ENCODE measurements at places on chromosomes 12 and 14.
A peak's percentile ranks its signal among the peaks of the same experiment; 100 is the strongest.

DNA sequence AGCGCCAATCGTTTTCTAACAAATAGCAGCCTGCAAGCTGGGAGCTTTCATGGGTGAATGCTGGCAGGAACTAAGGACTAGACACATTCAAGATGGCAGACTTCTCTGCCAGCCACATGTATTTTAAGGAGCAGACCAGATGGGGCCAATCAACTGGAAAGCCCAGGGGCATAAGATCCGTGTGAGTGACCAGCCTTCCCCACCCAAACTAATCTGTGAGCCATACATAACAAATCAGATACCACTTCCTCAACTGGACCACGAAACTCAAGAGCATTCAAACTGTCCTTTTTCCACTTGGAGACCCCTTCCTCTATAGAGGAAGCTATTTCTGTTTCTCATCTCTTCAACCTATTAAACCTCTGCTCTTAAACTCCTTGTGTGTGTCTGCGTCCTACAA lies 9.7 kb downstream of the TCL1B start:
- no peak for DNase-seq

GRCh38 chr14:94398182-94398479 lies 9.7 kb upstream of the SERPINA1 start:
- no peak for DNase-seq

DNA sequence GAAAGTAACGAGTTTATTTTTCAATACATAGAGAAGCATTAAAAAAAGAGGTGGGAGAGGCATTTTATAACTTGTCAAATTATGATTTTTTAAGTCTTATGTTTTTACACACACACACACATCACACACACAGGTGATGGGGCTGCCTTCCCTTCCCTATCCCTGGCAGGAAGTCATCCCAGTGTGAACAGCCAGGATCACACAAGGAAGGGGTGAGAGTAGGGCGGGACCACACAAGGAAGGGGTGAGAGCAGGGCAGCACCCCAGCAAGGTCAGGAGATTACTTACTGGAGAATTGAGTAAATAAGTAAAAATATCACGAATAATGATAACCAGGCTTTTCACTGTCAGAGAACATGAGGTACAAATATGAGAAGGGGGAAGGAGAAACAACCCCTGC lies 372.6 kb downstream of the SEC23A start:
- no peak for DNase-seq

GRCh38 chr14:96902004-96902403 lies 104.8 kb downstream of the VRK1 start:
- no peak for DNase-seq

DNA sequence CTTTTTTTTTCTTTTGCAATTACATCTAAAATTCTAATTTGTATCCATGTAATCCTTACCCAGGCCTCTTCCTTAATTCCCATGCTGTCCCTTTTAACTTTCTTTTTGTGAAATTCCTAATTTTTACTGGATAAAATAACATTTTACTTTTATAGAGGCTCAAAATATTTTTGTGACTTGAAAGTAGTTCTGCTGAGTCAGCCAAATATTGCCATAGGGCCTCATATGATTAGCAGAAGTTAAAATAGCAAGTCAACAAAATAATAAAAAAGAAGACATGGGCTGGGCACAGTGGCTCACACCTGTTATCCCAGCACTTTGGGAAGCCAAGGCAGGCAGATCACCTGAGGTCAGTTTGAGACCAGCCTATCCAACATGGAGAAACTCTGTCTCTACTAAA lies 2.0 kb downstream of the C3AR1 start:
- DNase-seq, result no peak

DNA sequence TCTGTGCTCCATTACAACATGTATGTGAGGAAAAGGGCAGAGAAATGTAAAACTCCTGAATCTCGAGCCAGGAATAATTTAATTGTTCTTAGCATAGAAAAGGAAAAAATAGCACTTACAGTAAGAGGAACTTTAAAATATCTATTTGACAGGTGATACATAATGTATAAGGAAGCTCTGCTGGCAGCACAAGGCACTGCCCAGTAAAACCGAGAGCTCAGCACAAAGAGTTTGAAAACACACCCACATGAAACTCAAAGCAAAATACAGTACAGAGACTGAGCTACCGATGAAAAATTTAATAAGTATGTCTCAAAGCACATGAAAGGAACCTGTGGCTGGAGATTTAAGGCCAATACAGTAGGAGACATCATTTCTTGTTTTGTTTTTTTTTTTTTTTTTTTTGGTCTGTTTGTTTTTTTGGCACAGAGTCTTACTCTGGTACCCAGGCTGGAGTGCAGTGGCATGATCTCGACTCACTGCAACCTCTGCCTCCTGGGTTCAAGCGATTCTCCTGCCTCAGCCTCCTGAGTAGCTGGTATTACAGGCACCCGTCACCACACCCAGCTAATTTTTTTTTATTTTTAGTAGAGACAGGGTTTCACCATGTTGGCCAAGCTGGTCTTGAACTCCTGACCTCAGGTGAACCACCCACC lies 19.2 kb downstream of the CLIP1 start:
- no peak for DNase-seq

- DNase-seq, result peak; percentile 24
Measured at GRCh38 chr12:75208856-75209811, 505 bp downstream of the KCNC2 start.

- DNase-seq, result no peak
Measured at GRCh38 chr12:42372154-42372791, 46.3 kb downstream of the PPHLN1 start.

GRCh38 chr12:124749725-124750124 lies 113.9 kb downstream of the SCARB1 start:
- DNase-seq, result no peak

DNA sequence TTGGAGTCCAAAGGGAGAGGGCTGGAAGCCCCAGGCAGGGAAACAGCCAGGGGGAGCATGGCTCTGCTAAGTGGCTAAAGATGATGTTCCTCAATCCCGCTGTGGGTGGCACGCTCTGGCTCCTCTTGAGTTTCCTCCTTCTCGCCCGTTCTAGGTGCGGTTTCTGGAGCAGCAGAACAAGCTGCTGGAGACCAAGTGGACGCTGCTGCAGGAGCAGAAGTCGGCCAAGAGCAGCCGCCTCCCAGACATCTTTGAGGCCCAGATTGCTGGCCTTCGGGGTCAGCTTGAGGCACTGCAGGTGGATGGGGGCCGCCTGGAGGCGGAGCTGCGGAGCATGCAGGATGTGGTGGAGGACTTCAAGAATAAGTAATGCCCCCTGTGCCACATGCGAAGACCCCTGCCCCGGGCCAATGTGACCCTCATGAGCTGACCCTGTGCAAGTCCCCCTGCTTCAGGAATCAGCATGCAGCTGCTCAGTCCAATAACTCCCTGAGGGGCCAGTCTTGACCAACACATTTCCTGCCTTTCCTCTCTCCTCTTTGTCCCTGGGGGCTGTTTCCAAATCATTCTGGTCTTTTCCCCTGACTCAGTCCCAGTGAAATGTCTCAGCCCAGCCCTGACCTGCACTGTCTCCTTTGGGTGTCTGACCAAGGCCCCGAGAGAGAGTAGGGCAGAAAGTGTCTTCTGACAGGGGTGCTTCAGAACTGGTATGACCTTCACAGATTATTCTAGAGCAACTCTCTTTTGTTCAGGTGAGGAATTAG lies 2.1 kb downstream of the KRT7 start:
- no peak for DNase-seq

DNA sequence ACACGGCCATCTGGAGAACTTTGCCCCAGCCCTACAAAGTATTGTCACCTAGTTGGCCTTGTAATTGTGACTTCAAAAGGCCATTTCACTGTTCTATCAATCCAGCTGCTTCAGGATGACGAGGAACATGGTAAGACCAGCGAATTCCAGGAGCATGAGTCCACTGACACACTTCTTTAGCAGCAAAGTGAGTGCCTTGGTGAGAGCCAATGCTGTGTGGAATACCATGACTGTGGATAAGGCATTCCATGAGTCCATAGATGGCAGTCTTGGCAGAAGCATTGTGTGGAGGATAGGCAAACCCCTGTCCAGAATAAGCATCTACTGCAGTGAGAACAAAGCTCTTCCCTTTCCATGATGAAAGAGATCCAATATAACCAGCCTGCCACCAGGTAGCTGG lies 1009.1 kb upstream of the USP15 start:
- DNase-seq, result no peak

GRCh38 chr12:70002097-70002911 lies 177.3 kb downstream of the MYRFL start:
- DNase-seq, result no peak

DNA sequence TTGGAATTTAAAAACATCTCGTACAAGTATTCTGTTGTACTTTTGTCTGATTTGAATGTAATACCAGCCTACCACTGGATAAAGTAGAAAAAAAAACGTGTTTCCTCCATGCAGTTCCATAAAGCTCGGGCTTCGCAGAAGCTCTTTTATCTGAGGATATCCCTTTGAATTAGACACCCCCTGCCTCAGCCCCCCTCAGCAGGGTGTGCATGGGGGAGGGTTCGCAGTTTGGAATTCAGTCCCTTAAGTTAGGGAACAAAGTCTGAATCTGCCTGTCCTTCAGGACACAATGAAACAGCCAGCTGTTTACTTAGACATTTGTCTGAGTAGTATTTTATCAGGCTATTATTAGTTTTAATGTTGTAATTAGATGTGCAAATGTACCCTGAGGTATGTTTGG lies 234.0 kb upstream of the CAND1 start:
- DNase-seq, result no peak

GRCh38 chr12:18640321-18640955 lies 97.4 kb downstream of the PLCZ1 start:
- no peak for DNase-seq

GRCh38 chr14:104690861-104691455 lies 1.5 kb downstream of the INF2 start:
- no peak for DNase-seq

- DNase-seq, result no peak
Measured at GRCh38 chr14:70601162-70601561, 707 bp upstream of the MED6 start.

DNA sequence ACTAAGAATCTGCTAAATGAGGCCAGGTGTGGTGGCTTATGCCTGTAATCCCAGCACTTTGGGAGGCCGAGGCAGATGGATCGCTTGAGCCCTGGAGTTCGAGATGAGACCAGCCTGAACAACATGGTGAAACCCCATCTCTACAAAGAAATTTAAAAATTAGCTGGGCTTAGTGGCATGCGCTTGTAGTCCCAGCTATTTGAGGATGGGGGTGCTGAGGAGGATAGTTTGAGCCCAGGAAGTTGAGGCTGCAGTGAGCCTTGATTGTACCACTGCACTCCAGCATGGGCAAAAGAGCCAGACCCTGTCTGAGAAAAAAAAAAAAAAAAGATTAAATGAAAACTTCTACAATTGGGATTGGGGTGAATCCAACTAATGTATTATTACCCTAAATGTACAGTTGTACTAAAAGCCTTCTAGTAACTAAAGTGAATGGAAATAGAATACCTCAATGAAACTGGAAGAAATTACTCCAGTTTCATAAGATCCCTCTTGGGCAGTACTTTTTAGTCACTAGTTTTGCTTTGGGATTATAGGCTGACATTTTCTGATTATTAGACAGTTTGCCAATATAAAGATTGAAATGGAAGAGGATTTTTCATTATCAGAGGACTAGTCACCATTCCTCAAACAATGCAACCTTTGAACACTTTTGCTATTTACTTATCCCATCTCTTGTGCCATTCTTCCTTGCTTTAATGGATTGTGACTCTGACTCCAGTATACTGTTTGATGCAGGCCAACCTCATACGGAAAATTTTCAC lies 14.3 kb downstream of the COCH start:
- no peak for DNase-seq

DNA sequence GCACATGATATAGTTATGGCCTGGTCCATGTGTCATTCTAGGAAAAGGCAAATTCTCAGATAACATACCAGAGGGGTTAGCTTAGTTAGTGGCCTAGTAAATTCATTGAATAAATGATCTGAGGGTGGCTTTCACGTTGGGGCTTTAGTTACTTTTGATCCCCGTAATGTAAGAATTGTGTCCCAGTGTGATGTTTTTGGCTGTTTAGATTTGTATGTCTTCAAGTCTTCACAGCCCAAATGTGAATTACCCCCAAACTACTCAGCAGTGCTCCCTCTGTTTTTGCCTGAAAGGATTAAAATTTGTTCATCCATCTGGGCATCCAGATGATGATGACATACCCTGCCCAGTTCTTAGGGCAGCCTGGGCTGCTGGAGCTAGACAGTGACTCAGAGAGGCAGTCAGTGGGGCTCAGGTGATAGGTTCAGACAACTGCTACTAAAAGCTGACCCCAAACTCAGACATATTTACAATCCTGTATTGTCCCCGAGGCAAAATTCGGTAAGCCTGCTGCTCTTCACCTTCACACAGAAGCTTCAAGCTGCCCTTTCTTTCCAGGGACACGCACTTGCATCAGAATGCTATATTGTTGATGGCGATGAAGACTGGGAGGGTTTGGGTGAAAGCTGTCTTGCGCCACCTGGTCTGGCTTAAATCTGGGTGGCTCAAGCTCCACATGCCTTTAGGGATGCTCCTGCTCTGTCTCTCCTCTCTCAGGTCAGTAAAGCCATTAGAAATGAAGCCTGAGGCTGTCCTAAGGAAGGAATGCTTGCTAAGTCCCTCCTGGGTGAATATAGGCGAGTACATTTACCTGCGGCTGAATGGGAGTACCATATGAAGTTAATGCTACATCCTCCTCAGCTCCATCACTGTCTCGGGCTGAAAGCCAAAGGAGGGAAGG lies 10.3 kb downstream of the GPRC5D start:
- DNase-seq, result no peak

GRCh38 chr14:90534091-90534837 lies 137.4 kb downstream of the CALM1 start:
- DNase-seq, result no peak

DNA sequence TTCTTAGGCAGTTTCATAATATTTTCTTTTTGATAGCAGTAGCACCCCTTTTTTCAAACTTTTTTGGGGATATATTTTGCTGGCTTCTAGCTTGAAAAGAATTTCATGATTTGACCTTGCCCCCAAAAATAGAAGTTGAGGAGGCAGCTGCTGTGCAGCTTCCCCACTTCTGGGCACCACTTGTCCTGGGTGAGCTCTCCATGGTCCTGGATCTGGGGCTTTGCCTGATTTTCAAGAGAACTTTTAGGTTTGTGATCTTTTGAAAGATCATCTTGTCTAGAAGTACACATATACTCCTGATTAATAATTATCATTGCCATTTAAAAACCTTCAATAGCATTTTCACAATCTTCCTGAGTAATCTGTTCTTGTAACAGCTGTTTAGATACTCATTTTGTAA lies 271.6 kb downstream of the NPAS3 start:
- DNase-seq, result no peak

DNA sequence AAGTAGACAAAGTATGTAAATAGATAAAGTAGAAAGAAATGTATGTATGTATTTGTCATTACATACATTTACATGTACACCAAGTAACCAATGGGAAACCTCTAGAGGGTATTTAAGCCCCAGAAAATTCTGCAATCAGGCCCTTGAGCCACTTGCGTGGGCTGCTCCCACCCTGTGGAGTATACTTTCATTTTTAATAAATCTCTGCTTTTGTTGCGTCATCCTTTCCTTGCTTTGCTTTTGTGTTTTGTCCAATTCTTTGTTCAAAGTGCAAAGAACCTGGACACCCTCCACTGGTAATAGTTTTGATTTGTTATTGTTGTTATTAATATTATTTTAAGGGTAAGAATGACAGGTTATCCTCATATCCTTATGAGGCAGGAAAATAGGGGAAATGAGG lies 21.8 kb downstream of the CAPS2 start:
- no peak for DNase-seq

GRCh38 chr12:109069307-109070271 lies 17.2 kb downstream of the USP30 start:
- no peak for DNase-seq

Data from stimulated activated CD4-positive, alpha-beta T cell treated with anti-CD3 and anti-CD28 coated beads, Interleukin-2, amount 100 ng/mL, for 24 hours (primary cell).